ENCODE measurements at places on chromosomes 7 and 10.

- DNase-seq, result no peak
Measured at GRCh38 chr7:157807510-157807909, 470.7 kb downstream of the DNAJB6 start.

DNA sequence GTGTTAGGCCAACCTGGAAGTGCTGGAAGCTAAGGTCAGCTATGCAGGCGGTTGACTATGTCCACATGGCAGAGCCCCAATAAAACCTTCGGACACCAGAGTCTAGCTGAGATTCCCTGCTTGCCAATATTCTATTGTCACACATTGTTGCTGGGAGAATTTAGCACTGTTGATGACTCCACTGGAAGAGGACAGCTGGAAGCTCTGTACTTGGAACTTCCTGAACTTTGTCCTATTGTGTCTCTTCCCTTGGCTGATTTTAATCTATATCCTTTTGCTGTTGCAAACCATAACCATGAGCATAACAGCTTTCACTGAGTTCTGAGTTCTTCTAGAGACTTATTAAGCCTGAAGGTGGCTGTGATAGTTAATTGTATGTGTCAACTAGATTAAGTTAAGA is 12.0 kb downstream of the XRCC2 start:
- no peak for DNase-seq

GRCh38 chr10:35626971-35627507 is 15.1 kb downstream of the FZD8 start:
- DNase-seq, result no peak

- no peak for DNase-seq
Measured at GRCh38 chr7:91408388-91409154, 144.3 kb downstream of the FZD1 start.

DNA sequence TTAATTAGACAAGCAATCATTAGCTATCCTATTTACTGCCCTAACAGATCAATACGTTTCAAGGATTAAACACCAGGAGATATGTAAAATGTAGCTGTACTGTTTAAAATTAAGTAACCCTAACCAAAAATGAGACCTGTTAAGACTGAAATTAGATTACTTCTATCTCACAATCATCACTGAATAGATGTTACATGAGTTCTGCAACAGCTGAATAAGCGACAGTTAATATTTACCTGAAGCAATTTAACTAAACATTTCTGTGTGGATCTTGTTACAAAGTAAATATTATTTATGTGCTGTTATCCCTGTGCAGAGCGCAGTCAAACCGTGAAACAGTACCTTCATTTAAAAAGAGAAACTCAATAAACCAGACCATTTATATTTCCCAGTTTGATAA is 122.5 kb downstream of the RELN start:
- DNase-seq, result no peak

GRCh38 chr10:33688506-33688905 is 354.0 kb upstream of the NRP1 start:
- DNase-seq, result no peak

DNA sequence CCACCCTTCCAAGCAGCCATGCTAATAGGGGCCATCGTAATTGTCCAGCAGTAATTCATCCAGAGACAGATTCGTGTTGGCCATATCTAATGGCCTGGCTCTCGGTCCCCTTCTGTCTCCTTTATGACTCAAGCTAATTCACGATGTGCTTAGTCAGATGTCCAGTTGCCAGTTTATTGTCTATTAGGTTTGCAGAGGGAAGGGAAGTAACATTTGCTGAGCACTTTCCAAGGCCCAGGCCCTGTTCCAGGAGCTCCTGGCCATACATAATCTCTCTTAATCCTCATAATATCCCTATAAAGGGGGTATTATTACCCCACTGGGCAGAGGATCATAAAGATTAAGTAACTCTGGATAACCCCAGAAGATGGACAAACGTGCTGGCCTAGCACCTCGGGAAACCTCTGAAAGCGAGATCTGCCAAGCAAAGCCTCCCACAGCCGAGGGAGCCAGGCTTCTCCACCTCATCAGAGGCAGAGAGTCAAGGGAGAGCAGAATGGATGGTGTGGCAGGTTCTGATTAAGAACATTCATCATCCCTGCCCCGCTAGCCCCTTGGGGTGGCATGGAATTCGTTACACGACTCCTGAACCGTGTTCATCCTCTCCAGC is 153.7 kb downstream of the PLXNA4 start:
- no peak for DNase-seq

DNA sequence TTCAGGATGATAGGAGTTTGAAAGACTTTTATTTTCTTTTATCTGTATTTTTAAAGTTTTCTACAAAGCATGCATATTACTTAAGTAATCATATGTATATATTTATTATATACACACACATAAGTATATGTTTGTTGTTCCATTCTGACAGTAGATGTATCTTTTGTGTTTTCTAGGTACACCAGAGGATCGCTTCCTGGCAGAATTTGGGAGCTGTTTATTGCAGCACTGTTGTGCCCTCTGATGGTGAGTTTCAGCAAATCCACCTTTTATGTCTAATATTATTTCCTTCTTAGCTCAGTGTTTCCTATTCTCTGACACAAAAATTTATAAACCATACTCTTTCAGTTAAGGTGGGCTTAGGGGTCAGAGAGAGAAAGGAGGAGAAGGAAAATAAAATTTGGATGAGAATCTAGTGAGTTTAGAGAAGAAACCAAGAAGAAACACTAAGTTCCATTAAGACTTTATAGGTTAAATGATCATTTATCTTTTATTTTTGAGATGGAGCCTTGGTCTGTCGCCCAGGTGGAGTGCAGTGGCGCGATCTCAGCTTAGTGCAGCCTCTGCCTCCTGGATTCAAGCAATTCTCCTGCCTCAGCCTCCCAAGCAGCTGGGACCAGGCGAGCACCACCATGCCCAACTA is 59.2 kb upstream of the OIT3 start:
- peak; percentile 12 for DNase-seq

- no peak for DNase-seq
Measured at GRCh38 chr10:61112771-61113170, 168.8 kb upstream of the RHOBTB1 start.

DNA sequence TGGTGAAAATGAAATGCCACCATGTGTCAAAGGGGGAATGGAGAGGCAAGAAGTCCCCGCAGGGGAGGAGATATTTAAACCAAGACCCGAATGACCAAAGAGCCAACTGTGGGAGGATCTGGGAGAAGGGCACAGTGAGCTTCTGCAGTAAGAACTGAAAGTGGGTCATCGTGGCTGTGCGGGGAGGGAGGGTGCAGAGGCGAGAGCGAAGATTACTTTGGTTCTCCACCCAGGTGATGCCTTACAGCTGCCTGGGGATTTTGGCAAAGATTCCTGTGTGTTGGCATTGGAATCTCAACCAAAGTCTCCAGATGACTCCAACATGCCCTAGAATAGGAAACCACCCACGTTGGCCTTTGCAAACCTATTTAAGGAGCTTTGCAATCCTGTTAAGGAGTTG is 44.2 kb upstream of the ADAM12 start:
- no peak for DNase-seq

DNA sequence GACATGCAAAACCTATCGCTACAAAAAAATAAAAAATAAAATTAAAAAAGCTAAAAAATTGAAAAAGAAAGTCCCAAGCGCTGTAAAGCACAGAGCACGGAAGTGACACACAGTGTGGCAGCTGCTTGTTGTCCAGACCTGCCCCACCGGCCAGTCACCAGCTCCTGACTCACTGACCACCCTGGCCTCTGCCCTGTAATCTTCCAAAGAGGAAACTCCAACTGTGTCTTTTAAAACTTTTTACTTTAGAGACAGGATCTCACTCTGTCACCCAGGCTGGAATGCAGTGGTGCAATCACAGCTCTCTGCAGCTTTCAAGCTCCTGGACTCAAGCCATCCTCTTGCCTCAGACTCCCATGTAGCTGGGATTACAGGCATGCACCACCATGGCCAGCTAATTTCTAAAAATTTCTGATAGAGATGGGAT is 23.6 kb downstream of the GNA12 start:
- no peak for DNase-seq

GRCh38 chr7:29508608-29509007 is 55.0 kb upstream of the PRR15 start:
- no peak for DNase-seq
